ENCODE measurements at places on chromosomes 3 and 15.

DNA sequence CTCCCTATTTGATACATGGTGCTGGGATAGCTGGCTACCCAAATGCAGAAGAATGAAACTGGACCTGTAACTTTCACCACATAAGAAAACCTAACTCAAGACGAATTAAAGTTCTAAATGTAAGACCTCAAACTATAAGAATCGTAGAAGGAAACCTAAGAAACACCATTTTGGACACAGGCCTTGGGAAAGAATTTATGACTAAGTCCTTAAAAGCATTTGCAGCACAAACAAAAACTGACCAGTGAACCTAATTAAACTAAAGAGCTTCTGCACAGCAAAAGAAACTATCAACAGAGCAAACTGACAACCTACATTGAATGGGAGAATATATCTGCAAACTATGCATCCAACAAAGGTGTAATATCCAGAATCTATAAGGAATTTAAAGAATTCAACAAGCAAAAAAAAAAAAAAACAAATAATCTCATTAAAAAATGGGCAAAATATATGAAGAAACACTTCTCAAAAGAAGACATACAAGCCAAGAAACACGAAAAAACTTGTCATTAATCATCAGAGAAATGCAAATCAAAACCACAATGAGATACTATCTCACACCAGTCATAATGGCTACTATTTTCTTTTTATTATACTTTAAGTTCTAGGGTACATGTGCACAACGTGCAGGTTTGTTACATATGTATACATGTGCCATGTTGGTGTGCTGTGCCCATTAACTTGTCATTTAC is 37.0 kb downstream of the HDGFL3 start:
- no peak for DNase-seq

DNA sequence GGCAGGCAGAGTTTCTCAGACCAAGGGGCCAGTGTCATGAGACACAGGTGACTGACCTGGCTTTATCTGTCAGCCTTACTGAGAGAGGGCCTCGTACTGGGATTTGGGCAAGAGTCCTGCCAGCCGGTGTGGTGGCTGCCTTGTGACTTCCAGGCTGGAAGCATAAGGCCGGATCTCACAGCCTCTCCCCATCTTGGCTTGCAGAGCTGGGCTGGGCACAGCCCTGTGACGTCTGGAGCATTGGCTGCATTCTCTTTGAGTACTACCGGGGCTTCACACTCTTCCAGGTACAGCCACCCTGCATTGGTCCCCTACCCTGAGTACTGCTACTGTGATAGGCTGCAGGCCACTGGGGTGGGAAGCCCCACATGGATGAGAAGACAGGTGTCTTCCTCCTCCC is 12.1 kb downstream of the CLK3 start:
- no peak for DNase-seq

DNA sequence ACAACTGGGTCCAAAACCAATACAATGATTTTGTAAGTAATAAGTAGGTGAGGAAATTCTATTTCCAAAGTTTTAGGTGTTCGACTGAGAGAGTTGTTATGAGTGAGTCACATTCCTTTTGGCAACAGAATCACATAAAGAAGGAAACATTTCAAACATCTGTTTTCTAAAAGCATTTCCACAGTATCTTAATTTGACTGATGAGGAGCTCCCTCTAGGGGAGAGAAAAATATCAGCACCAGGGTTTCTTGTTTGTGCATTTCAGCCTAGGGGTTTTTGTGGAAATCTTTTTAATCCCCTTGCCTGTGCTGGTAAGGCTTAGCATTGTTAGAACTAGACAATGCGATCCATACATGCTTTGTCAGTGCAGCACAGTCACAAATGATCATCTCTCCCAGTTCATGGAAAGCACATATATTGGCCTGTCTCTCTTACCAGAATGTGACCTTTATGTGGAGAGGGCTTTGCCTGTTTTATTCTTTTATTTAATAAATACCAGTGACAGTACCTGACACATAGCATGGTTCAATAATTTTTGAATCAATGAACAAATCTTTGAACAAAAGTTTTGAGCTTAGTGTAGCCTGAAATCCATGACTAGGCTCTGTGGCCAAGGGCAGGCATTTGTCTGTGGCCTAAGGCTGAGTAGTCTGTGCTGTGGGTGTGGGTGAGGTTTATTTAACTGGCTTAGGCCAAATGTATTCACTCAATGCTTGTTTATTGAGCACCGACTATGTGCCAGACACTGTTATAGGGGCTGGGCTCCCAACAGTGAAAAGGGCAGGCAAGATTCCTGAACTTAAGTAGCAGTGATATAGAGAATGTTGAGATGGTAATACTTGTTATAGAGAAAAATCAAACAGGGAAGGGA is 21.1 kb upstream of the IQCF6 start:
- no peak for DNase-seq

DNA sequence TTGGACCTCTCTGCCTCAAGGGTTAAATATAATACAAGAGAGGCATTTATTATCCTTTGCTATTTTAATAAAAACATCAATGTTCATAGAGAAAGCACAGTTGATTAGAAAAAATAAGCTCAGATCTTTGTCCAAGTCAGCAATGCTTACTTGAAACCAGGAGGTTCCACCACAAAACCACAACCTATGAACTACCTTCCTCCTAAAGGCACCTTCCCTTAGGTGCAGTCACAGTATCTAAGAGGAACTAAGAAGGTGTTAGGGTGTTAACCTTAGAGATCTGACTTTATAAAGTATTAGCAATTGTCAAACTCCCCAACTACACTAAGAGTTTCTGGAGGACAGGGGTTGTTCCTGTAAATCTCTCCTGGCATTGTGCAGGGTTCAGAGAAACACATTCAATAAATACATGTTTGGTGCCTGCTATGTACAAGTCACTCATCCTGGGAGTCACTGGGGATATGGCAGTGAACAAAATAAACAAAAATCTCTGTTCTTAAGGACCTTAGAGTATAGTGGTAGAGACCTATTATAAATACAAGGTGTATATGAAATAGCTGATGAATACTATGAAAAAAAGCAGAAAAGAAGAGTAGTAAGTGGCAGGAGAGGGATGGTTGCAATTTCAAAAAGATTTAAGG is 208.6 kb downstream of the NFKBIZ start:
- DNase-seq = no peak

- DNase-seq = no peak
Measured at GRCh38 chr3:120875507-120875906, 32.5 kb upstream of the STXBP5L start.

DNA sequence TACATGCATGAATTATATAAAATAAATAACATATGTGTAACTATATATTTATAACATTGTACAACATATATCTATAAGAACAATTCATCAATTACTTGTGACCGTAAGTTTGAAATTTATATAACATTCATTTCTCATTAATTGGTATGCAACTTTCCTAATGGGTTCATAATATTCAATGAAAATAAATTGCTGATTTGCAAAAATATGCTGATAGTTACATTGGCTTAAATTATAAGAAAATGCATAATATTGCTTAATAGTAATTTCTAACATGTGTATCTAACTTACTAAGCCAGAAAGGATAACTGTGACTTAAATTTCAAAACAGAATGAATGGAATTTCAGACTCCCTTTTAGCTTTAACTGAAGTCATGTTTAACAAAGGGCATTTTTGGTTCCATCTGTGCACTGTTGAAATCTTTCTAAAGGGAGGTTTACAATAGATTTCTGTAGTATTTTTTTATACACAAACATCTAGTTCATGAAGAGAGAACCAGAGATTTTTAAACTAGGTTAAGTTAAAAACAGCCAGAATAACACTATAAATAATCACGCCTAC is 310.9 kb downstream of the TBC1D5 start:
- DNase-seq = no peak
